ENCODE measurements at places on chromosomes 5 and 9.

- DNase-seq: no peak
Measured at GRCh38 chr9:93121316-93122241, 12.5 kb downstream of the NINJ1 start.

GRCh38 chr5:71973563-71973962, 133.7 kb upstream of the MAP1B start:
- no peak for DNase-seq

DNA sequence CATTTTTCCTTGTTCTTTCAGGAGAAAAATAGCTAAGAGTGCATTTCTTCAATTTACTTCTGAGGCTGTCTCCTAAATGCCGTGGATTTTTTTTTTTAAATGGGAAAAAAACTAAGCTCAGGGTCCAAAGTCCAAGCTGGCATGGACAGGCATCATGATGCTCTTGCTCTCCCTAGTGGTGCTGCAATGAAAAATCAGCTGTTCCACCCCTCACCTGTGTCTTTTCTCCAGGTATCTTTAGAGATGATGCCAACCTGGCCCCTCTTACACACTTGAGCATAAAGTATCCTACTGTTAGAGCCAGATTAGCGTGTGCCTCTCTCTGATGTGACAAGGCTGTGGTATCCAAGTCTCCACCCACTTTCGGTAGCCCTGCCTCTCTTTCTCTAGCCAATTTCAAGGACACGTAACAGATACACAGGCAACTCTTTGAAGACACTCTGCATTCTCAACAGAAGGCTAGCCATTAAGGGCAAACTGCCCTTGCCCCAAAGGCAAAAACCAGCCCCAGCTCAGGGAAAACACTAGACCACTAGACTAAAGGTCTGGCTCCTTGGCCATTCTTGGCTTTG, 208.8 kb downstream of the SAXO1 start:
- DNase-seq: no peak

GRCh38 chr5:91955610-91956009, 572.5 kb upstream of the ARRDC3 start:
- no peak for DNase-seq

- DNase-seq: no peak
Measured at GRCh38 chr9:135813671-135814290, 93.6 kb downstream of the CAMSAP1 start.

- no peak for DNase-seq
Measured at GRCh38 chr5:178323541-178323865, 90.9 kb upstream of the PHYKPL start.

DNA sequence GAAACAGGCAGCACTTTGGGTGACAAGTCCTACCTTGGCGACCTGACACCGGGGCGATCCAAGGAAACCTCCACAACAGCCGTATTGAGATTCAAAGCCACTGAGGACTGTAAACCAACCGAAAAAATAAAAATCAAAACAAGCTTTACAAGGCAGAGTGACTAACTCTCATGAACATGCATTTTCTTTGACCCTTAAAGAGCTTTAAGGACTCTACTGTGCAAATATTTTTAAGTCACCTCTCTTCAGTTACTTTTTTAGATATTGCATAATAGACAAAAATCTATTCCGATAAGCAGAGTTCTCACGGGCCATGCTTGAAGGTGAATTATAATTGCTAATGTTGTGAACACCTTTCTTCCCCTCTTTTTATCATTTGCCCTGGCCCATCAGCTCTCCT, 38.3 kb downstream of the EQTN start:
- no peak for DNase-seq

GRCh38 chr5:68048516-68048915, 167.0 kb upstream of the PIK3R1 start:
- no peak for DNase-seq

DNA sequence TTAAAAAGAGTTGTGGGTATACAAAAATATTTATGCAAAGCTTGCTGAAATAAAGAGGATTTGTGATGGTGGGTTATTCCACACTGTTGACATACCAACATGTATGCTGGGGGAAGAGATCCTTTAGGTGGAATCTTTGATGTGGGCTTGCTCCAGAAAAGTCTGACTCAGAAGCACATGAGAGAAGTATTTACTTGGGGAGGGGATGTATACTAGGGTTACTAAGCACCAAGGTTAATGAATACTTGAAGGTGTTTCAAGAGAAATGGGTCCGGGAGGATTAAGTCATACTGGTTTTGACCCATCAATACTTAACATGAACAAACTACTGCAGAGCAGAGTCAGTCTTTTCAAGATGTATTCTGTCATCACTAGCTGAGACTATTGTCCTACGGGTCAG, 316.4 kb upstream of the GRIN3A start:
- DNase-seq: no peak
